ENCODE measurements at places on chromosomes 1 and 21.

DNA sequence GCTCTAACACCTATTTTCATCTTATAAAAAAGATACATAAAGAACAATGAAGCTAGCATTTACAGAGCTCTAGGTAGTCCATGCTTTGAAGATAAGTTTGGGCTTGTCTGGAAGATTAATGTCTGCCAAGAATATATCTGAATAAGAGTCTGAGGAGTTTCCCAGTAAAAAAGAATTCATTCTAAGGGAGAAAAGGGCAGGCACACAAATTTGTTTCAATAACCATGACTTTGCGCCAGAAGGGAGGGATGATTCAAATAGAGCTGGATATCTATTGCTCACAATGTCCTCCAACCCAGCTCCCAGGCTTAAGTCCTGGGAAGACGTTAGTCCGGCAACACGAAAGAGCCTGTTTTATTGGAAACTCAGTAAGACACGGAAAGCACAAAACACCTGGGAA lies 9.7 kb upstream of the TTLL7 start:
- DNase-seq, result no peak

- no peak for DNase-seq
These were observed 98.2 kb downstream of the ATP1A1 start for GRCh38 chr1:116471241-116471640.

DNA sequence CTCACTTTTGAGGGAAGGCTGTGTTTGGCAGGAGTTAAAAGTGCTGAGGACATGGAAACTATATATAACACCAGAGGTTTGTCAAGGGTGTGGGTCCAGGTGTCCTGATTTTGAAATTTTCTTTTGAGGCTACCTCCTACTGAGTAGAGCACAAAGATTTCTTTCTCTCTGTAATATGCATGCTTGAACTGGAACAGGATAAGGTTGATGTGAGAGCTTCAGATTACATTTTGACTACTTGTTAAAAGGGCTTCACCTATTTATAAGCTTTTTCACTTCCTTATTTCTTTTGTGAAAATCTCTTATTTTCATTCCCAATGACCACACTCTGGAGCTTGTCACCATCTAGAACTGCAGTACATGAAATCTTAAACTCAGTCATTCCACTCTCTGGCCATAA lies 59.8 kb upstream of the PLA2G4A start:
- no peak for DNase-seq

- DNase-seq, result peak; percentile 90
These were observed 529 bp upstream of the PRMT2 start for GRCh38 chr21:46634966-46635323.

DNA sequence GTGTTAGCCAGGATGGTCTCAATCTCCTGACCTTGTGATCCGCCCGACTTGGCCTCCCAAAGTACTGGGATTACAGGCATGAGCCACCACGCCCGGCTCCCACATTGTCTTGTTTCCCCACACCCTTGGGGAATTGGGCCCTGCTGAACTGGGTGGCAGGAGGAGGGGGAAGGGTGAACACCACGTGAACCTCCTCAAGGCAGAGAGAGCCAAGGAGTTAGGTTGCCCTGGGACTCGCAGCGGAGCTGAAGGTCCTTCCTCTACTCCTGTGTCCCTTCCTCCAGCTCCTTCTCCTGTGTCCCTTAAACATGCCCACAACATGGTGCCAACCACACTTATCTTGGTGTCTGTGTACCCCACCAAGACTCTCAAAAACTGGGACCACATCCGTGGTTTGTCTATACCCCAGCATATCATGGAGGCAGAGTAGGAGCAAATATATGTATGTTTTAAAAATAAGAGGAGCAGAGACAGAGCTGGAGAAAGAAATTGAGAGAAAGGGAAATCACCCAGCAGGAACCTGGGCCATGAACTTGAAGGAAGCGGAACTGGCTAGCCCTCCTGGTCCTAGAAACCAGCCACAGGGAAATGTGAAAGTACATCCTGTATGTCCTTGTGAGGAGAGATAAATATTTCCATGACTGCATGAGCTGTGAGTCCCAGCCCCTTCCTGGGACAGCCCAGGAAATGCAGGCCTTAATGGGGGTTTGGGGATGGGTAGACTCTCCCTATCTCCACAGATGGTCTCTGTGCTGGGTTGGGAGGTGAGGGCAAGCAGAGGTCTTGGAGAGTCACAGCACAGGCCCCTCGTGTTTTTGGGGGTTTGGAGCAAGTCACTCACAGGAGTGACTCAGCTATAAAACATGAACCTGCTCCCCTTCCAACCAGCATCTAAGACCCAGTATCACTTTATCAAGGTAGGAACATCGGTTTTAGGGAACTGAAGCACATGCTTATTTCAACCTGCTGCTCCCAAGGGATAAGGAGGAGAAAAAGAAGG lies 9.4 kb upstream of the TAL1 start:
- no peak for DNase-seq

DNA sequence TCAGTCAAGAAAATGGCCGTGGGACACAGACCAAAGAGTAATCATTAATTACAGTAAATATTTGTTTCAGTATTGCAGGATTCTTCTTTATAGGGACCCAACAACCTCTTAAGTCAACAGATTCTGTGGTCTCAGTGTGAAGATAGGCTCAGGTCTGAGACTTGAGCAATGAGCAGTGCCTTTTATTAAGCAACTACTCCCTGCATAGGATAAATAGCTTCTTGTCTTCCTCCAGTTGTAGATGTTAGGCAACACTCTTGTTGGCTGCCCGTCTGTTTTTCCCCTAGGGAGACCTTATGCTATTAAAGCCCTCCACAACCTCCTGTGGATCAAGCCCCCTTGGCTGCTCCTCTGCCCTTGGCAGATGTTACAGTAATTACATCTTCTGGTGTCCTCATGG lies 1.8 kb upstream of the OMA1 start:
- no peak for DNase-seq

GRCh38 chr1:234315091-234315541 lies 58.1 kb upstream of the COA6 start:
- DNase-seq, result no peak

GRCh38 chr1:162701286-162701685 lies 69.0 kb downstream of the DDR2 start:
- no peak for DNase-seq

GRCh38 chr1:59156526-59157199 lies 140.2 kb upstream of the FGGY start:
- no peak for DNase-seq

- no peak for DNase-seq
These were observed 15.0 kb upstream of the ABCG1 start for GRCh38 chr21:42203936-42204335.

DNA sequence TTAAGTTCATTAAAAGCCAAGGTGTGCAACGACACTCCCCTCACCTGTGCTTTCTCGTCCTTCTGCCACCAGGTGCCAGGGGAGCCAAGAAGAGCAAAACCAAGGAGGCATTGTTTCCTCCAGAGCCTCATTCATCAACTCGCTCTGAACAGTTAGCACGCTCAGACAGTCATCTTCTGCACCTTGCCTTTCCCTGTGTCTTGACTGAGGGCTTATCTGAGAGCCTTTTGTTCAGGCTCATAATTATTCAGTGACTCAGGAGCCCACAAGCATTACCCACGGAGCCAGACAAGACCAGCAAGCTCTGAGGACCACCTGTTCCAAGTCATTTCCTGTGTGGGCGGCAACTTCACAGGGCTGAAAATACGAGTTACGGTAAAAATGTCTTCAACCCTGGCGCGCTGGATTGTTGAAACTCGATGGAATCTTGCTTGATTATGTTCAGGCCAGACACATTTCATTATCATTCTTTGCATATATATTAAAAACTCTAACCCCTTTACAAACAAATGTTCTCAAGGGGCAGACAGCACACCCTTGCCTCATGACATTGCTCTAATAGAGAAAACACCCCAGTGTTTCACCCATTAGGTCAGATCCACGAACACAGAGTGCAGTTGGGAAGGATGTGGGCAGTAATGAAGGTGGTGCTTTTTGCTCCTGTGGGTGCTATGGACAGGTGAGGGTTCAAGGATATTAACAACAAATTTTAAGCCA lies 89.7 kb upstream of the RUNX1 start:
- no peak for DNase-seq

DNA sequence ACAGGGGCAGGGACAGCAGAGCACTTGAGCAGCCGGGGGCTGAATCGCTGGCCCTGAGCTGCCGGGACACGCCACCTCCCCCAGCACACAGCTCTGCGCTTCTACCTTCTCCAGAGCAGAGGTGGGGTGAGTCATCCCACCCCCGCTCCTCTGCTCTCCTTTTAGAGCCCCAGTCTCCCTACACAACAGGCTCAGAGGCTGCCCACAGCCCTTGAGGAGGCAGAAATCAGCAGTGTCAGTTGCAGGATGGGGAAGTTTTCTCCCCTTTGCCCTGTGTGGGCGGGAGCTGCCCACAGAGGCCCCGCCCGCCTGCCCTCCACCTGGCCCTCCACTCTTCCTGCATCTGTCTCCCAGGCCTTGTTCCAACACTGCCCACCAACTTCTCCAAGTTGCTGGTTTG lies 94.6 kb downstream of the STUM start:
- peak; percentile 72 for DNase-seq

DNA sequence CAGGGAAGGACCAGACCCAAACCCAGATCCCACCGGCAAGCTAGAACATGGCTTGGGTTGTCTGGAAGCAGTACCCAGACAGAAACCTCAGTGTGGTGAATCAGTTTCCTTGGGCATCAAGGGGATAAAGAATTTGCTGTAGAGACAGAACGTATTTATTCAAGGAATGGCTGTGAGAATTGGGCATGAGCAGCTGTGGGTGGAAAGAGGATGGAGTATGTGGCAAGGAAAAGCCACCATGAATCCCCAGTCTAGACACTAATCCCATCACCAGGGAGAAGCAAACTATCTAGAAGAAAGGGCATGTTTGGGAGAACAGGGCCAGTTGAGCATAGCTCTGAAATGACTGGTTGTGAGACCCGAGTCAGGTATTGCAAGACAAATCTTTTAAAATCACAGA lies 109.2 kb downstream of the TOMM20 start:
- DNase-seq, result no peak

DNA sequence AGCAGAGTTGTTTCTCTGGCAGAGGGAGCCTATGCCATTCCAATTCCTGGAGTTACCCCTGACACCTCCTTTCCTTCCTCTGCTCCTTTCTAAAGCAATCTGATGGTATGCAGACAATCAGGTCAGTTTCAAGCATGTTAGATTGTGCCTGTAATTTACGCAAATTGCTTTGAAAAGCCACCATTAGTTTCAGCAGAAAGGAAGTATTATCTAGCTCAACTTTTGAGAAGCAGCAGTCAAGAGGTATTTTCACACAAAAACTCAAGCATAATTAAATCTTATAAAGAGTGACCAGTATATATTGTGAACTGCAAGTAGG lies 2.2 kb downstream of the ERRFI1 start:
- DNase-seq, result no peak

- no peak for DNase-seq
These were observed 46.3 kb downstream of the SKI start for GRCh38 chr1:2274231-2274928.

DNA sequence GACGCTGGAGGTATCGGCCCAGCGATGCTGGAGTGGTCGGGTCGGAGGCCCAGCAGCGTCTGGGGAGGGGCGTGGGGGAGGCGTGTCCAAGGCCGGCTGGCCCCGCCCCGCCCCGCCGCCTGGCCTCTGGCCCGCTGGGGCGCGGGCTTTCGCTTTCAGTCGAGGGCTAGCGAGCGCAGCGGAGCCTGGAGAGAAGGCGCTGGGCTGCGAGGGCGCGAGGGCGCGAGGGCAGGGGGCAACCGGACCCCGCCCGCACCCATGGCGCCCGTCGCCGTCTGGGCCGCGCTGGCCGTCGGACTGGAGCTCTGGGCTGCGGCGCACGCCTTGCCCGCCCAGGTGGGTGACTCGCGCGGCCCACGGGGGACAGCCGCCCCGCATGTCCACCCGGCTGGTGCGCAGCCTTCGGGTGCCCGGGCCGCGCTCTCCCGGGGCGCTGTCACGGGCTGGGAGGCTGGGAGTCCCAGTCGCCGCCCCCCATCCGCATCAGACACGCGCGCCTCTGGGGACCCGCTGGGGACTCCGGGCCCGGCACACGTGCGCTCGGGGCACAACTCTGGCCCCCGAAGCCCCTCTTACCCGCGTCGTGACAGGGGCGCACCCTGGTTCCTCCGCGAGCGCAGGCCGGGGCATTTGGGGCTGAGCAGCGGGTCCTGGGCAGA lies at the start of gene TNFRSF1B:
Gene TNFRSF1B, plus strand, starts transcription at position 158 of the 659 bp plus-strand sequence. Its CDS starts 101 bp downstream, at position 259.
- no peak for DNase-seq

- no peak for DNase-seq
These were observed 136.9 kb downstream of the BARHL2 start for GRCh38 chr1:90580176-90580575.

- DNase-seq, result no peak
These were observed 26.8 kb downstream of the PRMT2 start for GRCh38 chr21:46662367-46662654.

DNA sequence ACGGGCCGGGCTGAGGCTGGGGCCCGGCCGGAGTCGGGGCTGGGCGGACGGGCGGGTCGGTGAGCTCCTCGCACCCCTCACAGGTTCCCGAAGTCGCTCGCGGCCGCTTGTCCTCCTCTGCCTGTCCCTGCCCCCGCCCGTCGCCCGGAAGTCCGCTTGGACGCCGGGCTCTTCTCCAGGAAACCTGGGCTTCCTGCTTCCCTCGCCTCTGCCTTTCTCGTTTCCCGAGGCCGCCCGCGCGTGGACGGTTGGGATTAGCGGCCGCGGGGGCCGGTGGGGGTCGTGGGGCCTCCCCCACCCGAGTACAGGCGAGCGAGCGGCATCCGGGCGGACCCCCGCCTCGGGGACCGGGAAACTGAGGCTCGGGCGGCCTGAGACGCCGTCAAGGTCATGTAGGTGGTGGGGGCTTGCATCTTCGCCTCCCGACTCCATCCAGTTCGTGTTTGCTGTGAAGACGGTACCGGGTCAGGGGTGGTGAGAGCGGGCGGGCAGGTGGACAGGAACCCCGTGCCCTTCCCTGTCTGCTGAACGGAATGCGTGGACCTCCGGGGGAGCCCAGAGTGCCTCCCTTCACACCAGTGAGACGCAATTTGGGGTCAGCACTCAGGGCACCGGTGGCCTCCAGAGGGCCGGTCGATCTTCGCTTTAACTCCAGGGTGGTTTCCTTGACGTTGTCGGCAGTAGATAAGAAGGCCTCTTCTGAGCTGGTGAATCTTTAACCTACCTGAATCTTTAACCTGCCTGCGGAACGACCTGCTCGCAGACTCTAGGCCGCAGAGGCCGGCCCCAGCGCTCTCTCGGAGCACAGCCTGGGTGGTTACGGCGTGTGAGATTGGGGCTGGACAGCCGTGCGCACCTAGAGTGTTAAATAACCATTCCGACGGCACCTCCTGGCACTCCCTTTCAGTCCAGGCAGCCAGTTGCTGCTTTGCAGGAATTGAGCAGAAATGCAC lies 686 bp downstream of the ARF1 start:
- no peak for DNase-seq

- no peak for DNase-seq
These were observed 98.3 kb downstream of the PIGK start for GRCh38 chr1:77120950-77121349.

- DNase-seq, result no peak
These were observed 123.6 kb upstream of the SPATA6 start for GRCh38 chr1:48595613-48596012.
